ENCODE measurements at places on chromosomes 2 and 18. TPM values are rescaled to one million over a fixed set of nuclear protein-coding genes. Genes with fewer than 3 reads are reported as not detected.

DNA sequence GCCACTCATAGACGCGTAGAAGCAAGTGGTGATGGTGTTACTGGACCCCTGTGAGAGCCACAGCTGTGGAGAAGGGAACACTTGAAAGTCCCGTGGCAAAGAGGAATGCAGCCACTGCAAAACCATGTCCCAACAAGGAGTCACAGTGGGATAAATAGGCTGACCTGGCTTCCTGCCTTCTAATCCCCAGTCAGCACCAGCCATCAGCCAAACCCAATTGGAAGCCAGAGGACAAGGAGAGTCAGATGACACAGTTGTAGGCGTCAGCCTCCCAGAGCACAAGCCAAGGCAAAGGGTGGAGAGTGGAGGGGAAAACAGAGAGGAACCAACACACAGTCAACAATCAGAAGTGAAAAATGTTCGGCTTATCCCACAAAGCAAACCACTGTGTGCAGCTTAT is 5.5 kb upstream of the CYBRD1 start:
- DNase-seq, result no peak

The CYP26B1 gene
- 5.1 TPM for total RNA-seq

The C1GALT1C1L gene
- total RNA-seq, result 1.3 TPM

GRCh38 chr18:43705850-43706249 is 428.6 kb upstream of the SYT4 start:
- no peak for DNase-seq

GRCh38 chr2:159003555-159003954 is 35.1 kb downstream of the TANC1 start:
- no peak for DNase-seq

GRCh38 chr18:62332964-62333695 is 8.0 kb downstream of the TNFRSF11A start:
- no peak for DNase-seq

DNA sequence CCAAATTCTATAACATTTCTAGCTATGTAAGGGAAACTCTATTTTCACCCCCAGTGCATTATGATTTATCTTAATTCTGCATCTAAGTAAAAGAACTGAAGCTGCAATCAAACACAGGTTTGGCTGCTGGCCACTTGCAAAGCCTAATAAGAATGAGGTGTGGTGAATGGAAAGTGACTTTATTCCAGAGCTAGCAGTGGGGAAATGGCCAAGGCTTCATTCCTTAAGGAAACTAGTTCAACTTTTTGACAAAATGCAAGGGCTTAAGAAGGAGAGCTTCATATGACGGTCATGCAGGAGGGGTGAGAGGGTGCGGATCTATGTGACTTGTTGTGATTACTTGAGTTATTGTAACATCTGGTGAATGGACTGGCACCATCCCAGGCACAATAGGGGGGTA is 1802.0 kb downstream of the SUCLG1 start:
- no peak for DNase-seq

The G6PC2 gene
- total RNA-seq, result not detected

- DNase-seq, result no peak
Measured at GRCh38 chr2:56314796-56315195, 131.0 kb downstream of the CCDC85A start.

DNA sequence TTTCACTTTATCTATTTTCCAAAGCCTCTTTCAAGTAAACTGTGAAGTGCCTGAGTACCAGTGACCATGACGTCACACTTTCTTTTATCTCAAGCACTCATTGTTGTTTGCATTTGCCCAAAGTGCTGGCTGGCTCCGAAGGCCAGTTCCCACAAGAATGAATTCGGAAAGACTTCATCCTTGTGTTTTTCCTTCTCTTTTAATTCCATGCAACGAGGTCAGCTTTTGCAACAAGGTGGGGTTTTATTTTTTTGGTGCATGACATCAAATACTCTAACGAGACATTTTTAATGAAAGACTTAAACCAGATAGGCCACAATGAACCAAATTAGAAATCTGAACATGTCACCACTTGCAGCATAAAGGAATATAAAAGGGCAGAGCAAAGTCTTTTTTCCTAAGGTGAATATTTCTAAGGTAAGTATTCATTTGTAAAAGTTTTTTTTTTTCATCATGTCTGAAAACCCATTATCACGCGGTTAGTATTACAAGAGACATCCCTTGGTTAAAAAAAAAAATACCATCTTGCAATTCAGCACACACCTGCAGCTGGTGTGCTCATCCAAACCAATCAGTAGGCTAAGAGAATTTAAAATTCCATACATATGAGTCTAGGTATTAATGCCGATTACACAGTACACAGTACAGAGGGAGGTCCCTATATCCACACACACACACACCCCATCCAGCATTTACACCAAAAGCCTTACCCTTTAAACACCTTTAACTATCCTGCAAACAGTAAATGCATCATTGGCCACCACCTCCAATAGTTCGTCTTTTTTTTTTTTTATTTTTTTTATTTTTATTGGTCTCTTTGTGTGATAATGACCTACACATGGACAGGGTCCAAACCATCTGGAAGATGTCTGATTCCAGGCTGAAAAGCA is 2.3 kb downstream of the ARL4C start:
- DNase-seq, result no peak

GRCh38 chr2:236610991-236611821 is 41.6 kb downstream of the ACKR3 start:
- DNase-seq, result no peak
